HCT116 (cell line): ENCODE measurements at places on chromosomes 1 and 21. TPM values are rescaled to one million over a fixed set of nuclear protein-coding genes. Genes with fewer than 3 reads are reported as not detected.

DNA sequence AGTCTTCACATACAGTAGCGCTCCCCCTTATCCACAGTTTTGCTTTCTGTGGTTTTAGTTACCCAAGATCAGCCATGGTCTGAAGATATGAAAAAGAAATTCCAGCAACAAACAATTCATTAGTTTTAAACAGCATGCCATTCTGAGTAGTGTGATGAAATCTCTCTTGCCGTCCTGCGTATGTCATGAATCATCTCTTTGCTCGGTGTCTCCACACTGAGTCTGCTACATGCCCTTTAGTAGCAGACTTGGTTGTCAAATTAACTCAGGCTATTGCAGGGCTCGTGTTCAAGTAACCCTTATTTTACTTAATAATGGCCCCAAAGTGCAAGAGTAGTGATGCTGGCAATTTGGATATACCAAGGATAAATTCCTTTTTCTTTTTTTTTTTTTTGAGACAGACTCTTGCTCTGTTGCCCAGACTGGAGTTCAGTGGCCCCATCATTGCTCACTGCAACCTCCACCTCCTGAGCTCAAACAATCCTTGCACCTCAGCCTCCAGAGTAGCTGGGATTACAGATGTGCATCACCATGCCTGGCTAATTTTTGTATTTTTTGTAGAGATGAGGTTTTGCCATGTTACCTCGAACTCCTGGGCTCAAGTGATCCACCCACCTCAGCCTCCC is 22.6 kb downstream of the PHACTR4 start:
- no peak for DNase-seq

GRCh38 chr1:37989361-37989930 is 376 bp downstream of the SF3A3 start:
- no peak for DNase-seq

- no peak for DNase-seq
Observed at GRCh38 chr1:96358057-96358456, 363.5 kb upstream of the PTBP2 start.

COL8A2 gene
- 0.05 TPM for total RNA-seq

- no peak for DNase-seq
Observed at GRCh38 chr1:94743862-94744261, 76.3 kb upstream of the SLC44A3 start.

DNA sequence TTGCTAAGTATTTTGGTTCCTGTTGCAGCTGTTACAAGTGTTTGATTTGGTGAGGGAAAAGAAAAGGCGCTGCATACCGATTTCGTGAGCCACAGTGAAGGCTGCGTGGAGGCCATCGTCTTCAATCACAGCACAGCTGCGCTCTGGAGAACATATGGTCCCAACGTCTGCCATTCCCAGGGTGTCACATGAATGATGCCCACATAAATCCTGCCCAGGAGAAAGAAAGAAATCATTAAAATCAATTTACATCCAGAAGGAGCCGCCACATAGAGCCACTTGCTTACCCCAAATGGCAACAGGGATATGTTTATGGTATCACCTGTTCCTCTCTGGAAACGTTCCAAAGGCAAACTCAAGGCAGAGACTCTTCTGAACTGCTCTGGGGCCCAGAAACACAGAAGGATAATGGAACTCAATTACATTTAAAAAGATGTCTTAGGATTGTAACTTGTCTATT is 12.2 kb downstream of the ADAMTS5 start:
- no peak for DNase-seq

DNA sequence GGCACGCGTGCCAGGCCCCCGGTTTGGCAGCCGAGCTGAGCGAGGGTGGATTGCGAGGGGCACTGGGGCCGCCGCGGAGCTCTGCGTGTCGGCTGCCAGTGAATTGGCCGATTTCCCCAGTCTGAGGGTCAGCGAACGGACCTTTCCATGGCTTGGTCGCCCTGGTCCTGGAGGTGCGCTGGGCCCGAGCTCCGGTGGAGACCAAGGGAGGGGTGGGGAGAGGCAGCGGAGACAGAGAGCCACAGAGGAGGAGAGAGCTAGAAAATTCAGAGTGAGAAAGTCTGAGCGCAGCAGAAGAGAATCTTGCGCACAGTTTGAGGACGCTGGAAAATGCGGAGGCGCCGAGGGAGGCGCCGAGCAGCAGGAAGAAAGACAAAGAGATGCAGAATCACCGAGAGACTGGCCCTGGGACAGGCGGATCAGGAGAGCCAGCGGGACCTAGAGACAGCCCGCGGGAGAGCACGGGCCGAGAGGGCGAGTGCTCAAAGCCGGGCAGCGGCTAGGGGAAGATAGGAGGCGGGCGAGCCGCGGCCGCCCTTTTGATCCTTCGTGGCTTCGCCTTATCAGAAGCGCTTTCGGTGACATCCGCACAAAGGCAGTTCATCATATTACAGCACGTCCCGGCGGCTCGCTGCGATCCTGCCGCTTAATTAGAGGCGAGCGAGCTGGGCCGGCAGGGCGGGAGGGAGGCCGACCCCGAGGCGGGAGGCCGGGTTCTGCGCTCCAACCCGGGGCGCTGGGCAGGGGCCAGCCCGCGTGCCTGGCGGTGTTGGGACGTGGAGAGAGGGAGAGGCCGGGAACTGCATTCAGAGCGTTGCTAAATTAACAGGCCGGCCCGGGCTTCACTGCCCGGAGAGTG is 12.7 kb downstream of the PAX7 start:
- no peak for DNase-seq

NEXN gene
- 0.15 TPM for total RNA-seq

- no peak for DNase-seq
Observed at GRCh38 chr1:243513726-243514491, 258.1 kb downstream of the SDCCAG8 start.

- DNase-seq: no peak
Observed at GRCh38 chr1:200035397-200035955, 8.0 kb downstream of the NR5A2 start.

DNA sequence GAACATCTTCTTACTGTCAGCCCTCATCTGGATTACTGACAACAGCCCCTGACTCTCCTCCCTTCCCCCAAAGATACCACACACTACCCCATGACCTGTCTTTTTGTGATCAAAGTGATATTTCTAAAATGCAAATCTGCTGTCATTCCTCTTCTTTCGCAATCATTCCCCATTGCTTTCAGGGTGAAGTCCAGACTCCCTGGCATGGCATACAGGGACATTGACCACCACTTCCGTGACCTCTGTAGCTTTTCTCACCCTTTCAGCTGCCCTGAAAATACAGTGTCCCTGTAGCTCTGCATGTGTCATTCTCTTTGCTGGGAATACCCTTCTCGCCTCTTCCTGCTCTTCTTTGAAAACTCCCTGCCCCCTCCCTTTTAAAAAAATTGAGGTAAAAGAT is 4.1 kb downstream of the SERINC2 start:
- DNase-seq: no peak

DNA sequence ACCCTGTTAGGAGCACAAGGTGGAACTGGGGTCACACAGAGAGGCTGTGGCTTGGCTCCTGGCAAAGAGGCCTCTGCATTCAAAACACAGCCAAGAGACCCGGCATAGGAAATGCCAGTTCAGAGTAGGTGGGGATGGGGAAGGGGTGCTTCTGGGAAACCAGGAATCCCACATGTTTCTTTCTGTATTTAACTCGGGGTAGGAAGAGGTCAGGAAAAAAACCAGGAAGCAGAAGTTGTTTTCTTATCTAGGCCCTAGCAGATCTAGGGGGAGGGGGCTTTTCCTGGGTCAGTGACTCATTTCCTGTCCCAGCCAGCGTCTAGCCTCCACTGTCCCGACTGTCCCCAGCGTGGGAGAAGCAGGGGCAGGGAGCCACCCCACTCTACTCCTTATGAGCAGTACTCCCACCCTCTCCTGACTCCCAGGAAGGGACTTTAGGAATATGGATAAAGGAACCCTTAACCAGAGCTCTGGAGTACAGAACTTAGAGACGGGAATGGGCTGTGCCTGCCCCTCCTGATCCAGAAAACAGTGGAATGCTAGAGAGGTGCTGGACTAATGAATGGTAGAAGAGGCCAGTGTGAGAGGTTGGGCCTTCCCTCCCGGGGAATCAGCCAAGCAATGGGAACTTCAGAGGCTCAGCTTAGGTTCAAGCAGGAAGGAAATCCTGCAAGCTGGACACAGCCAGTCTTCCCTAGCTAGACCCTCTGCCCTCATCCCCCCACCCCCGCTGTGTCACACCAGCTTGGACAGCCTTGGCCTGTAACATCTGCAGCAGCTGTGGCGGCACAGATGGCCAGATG is 5.7 kb downstream of the FHL3 start:
- DNase-seq: no peak

- DNase-seq: no peak
Observed at GRCh38 chr1:152325111-152325510, at the start of gene FLG. Gene FLG, minus strand, starts transcription at chr1:152325239. Its CDS starts 9,783 bp downstream, at chr1:152315456.

SLC19A2 gene
- total RNA-seq: 10.1 TPM

DNA sequence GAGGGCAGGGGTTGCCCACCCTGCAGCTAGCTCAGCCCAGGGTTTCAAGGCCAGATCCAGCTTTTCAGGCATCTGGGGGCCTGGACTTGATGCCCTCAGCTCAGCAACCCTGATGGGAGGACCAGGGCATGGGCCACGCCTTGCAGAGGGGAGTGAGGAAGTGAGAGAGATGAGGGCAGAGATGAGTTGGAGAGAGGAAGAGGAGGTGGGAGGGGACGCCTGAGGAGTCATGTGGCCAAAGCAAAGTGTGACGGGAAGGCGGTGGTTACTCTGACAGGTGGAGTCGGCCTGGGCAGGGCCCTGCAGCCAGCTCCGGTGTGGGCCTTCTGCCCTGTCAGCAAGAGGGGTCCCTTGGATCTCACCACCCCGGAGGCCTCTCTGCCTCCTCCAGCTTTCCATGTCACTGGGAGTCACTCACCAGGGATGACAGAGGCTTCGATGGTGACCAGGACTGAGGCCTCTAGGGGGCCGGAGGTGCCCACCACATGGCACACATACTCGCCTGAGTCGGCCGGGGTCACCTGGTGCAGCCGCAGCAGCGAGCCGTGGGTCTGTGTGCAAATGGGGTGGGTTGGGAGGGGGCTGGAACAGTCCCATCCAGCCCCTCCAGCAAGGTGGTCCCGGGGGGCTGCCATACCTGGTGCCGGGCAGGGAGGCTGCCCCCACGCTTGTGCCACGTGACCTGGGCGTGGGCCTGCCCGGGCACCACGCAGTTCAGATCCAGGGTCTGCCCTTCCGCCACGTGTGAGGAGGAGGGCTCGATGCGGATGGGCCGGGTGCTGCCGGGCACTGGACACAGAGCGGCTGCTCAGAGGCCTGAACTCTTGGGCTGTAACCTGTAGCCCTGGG is 40.4 kb downstream of the LDLRAD2 start:
- DNase-seq: no peak

MYOC gene
- not detected for total RNA-seq

- no peak for DNase-seq
Observed at GRCh38 chr1:214838351-214838750, 235.4 kb downstream of the CENPF start.

GRCh38 chr1:180213401-180214170 is 16.5 kb upstream of the LHX4 start:
- no peak for DNase-seq

KCNQ4 gene
- 4.1 TPM for total RNA-seq

DNA sequence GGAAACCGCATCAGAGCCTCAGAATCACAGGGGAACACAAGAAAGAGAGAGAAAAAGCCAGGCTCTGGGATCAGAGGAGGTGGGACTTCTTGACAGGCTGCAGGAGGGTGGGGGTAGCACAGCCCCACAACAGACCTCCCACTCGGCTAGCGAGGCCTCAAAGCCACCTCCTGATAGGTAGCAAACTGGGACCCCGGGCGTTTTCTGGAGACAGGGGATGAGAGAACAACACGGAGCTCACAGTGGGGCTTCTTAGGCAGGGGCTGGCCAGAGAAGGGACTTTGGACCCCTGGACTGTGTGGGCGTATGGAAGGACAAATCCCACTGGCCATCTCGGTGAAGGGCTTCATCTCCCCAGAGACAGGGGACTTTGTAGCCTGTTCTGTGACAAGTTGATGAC is 116.3 kb downstream of the AJAP1 start:
- no peak for DNase-seq

DNA sequence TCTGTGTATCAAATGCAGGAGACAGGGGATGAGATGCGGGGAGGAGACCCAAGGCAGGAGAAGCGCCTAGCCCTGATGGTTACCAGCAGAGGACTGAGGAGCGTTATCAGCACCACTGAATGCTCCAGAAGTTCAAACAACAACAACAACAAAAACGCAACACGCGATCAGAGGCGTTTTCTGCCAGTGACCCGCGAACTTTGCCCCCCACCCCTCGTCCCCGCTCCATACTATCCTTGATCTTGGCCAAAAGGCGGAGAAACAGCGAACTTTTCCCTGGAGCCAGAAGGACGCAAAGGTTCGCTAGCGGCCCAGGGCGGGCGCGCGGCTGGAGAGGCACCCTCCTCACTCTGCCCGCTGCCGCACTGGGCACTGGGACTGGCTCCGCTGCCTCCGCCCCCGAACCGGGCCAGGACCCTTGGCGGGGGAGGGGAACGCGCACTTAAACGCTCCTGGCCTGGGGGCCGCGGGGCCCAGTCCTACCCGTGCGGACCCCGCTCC is 699 bp downstream of the ECHDC2 start:
- no peak for DNase-seq

DNA sequence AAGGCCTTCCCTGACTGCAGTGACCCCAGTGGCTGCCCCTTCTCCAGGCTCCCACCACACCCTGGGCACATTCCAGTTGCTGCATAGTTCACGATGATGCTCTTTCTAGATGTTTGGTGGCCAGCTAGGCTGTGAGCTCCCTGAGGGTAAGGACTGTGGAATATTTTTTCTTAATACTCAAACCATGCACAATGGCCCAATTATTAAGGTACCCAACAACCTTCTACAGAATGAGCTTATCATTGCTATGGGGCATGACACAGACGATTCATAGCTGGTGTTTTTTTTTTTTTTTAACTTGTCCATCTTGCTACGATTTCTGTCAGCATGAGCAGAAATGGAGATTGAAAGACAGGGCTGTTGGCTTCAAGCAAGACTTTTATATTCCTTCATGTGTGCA is 68.9 kb upstream of the CLDN14 start:
- no peak for DNase-seq

- no peak for DNase-seq
Observed at GRCh38 chr1:197740992-197741391, 34.3 kb downstream of the DENND1B start.

- no peak for DNase-seq
Observed at GRCh38 chr1:1556505-1556904, 16.1 kb upstream of the TMEM240 start.

GRCh38 chr1:31712630-31713029 is 8.8 kb upstream of the COL16A1 start:
- no peak for DNase-seq
